ENCODE measurements at places on chromosomes 16 and 17.

DNA sequence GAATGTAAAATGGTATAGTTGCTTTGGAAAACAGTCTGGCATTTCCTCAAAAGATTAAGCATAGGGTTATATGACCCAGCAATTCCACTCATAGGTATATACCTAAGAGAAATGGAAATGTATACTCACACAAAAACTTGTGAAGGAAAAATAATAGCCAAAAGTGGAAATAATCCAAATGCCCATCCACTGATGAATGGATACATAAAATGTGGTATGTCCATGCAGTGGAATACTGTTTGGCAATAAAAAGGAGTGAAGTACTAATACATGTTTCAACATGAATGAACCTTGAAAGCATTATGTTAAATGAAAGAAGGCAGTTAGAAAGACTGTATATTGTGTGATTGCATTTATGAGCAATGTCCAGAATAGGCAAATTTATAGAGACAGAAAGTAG is 25.1 kb downstream of the NUP93 start:
- DNase-seq = no peak

DNA sequence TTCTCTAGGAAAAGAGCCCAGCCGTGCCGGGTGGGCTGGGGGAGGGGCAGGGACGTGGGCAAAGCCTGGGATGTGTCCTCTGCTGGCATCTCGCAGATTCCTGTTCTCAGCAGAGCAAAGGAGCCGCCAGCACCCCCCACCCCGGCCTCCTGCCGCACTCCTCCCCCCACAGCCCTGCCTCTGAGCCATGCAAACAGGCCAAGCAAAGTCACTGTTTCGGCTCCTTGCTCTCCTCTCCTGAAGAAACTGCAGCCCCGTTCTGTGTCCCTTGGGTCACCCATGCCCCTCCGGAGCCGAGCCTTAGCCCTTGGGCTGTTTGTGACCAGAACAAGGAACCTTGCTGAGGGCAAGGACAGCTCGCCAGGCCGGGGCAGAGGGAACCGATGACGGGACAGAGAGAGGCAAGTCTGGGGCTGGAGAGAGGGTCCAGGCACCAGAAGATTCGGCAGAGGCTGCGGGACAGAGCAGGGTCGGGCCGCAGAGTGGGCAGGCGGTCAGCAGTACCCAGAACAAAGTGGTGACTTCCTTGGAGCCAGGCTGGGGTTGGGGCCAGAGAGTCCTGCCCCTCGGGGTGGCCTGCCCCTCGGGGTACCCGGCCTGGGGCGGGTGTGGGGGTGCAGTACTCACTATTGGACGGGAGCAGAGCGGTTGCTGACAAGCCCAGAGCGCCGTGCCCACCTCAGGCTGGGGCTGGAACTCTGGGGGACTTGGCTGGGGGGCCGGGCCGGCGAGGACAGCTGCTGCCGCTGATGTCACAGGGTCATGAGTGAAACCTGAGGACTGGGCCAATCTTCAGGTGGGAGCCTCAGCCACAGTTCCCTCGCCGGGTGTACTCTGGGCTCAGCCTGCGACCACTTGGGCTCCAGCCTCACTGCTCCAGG is 9.2 kb upstream of the PRR29 start:
- DNase-seq = no peak

- no peak for DNase-seq
Observed at GRCh38 chr17:68733241-68734176, 132.3 kb upstream of the FAM20A start.

DNA sequence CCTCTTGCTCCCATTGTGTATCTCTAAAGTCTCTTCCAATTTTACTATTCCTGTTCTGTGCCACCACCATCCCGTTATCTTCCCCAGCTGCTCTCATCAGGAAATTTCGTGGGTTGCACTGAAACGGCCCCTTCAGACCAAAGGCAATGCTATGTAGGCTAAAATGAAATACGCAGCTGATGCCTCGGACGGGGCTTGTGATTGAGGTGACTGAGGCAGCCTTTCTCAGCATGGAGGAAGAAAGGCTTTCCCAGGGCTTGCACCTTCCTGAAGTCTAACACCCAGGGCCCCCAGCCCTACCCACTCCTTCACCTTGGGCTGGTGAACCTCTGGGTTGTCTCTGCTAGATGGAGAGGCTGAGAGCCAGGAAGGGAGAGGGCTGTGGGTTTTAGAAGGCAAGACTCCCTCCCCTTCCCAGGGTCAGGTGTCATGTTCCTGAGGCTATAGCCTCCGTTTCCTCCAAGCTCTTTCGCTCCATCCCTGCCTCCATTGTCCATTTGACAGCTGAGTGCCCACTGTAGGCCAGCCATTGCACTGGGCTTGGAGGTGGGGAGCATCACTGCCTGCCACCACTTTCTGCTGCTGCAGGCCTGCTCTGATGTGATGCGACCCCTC is 7.8 kb downstream of the CCDC200 start:
- no peak for DNase-seq

GRCh38 chr17:15942207-15942833 is 2.6 kb upstream of the ADORA2B start:
- DNase-seq = no peak

GRCh38 chr17:81367171-81367570 is 28.1 kb upstream of the BAHCC1 start:
- no peak for DNase-seq

- DNase-seq = no peak
Observed at GRCh38 chr16:13560151-13560550, 359.8 kb upstream of the ERCC4 start.

- no peak for DNase-seq
Observed at GRCh38 chr16:11530171-11530940, 56.4 kb downstream of the LITAF start.

GRCh38 chr16:20049831-20050230 is 23.9 kb downstream of the GPR139 start:
- DNase-seq = no peak

GRCh38 chr16:50437769-50438437 is 69.1 kb upstream of the BRD7 start:
- no peak for DNase-seq

DNA sequence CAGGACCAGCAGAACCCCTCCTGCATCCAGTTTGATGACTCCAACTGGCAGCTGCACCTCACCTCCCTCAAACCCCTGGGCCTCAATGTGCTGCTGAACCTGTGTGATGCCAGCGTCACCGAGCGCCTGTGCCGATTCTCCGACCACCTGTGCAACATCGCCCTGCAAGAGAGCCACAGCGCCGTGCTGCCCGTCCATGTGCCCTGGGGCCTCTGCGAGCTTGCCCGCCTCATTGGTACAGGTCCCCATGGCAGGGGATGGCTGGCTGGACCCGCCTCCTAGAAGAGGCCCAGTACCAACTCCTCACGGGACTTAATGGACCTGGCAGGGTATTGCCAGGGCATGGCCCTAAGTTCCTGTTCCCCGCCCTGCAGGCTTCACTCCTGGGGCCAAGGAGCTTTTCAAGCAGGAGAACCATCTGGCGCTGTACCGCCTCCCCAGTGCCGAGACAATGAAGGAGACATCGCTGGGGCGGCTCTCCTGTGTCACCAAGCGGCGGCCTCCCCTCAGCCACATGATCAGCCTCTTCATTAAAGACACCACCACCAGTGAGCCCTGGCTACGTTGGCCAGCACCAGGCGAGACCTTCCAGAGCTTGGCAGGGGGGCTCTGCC is 22.7 kb downstream of the CASKIN2 start:
- DNase-seq = no peak

DNA sequence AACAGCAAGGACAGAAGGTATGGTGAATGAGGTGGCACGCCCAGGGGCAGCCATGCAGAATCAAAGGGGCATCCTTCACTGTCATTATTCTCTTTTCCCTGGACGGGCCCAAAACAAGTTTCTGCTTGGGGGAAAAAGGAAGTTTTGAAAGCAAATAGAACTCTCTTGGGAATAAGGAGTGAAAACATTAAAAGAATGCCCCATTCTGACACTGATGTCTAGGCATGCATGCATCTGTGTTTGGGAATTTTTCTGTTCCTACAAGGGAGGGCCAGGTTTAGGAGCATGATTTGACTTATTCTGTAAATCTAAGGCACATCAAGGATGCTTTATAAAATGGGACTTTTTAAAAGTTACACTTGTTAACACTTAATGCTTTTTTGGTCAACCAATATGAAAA is 34.3 kb upstream of the SLC12A3 start:
- DNase-seq = no peak

- no peak for DNase-seq
Observed at GRCh38 chr16:48373258-48374029, 11.8 kb downstream of the SIAH1 start.

GRCh38 chr17:67441052-67441895 is 64.2 kb downstream of the PITPNC1 start:
- DNase-seq = peak; percentile 28

DNA sequence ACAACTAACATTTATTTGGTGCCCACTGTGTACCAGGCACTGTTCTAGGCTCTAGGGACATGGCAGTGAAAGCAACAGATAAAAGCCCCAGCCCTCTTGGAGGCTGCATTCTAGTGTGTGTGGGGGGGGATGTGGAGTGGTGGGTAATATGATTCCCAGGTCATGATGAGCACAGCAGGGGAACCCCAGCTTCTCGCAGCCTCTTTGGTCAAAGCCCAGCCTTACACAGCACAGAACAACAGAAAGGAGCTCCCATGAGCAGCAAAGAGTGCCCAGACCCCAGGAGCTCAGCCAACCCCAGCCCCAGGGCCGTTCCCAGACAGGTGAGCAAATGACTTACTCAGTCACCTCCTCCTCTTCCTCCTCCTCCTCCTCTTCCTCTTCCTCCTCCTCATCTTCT is 21.9 kb downstream of the CNGB1 start:
- DNase-seq = no peak

DNA sequence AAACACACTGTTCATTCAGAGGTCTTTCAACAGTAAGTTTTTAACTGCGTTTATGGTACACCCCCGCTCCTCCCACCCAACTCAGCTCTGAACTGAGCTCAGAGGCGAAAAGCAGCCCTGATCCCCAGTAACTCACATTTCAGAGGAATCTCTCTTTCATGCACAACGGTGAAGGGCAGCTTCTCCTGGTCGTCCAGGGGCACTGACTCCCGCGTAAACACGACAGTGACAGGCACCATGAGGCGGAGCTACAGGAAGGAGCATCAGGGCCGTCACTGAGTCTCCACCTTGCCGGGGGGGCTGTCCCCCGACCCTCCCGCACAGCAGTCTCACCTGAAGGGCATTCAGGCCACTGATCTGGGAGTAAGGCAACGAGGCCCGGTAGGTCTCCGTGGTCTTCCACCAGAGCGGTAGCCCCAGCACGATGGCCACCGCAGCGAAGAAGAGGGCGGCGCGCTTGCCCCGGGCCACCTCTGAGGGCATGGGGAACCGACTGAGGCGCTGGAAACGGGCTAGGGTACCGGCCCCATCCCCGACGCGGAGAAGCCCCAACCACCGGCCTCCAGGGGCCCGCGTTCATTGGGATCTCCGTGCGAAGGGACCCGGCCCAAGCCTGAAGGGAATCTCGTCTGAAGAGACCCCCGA is 486 bp downstream of the PIGS start:
- no peak for DNase-seq

DNA sequence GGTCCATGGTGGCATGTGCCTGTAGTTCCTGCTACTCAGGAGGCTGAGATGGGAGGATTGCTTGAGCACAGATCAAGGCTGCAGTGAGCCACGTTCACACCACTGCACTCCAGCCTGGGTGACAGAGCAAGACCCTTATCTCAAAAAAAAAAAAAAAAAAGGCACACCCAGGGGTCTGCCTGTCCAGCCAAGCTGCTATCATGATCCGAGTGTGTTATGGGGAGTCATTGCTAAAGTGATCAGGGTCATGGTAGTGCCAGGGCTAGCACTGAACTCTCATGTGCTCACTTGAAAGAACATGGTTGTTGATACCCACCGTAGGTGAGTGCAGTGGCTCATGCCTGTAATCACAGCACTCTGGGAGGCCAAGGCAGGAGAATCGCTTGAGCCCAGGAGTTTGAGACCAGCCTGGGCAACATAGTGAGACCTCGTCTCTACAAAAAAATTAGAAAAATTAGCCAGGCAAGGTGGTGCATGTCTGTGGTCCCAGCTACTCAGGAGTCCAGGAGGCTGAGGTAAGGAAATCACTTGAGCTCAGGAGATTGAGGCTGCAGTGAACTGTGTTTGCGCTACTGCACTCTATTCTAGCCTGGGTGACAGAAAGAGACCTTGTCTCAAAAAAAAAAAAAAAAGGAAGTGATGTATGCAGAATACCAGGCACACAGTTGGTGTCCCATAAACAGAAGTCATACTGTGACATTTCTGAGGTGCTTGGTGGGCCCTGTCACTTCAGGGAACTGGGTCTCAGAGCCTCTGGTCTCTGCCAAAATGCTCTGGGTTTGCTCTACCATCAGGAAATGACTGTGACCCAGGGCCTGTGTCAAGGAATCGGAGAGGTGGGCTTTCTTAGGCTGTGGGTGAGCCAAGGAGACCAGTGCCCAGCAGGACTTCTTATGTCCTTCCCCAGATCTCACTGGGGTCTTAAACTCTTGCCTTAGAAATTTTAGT is 2.2 kb downstream of the PRM1 start:
- DNase-seq = no peak

GRCh38 chr16:48499923-48500381 is 110.0 kb downstream of the N4BP1 start:
- no peak for DNase-seq

- DNase-seq = no peak
Observed at GRCh38 chr17:16512011-16512410, 20.0 kb upstream of the LRRC75A start.

- no peak for DNase-seq
Observed at GRCh38 chr17:39090400-39090799, 61.0 kb downstream of the PLXDC1 start.

DNA sequence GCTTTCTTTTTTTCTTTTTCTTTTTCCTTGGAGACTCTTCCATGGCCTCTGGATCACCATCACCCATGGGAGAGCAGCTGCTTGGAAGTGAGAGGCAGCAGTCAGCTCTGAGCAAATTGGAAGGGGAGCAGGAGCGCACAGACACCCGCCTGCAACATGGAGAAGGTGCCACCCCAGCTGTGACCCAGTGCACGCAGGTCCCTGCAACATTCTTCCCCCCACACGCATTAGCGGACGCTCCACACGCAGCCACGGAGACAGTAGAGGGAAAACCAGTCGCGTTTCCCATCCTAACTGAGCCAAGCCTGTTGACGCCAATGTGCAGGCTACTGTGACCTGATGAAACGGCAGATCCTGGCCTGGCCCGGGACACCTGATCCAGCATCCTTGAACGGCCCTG is 20.4 kb upstream of the CYTH1 start:
- no peak for DNase-seq

DNA sequence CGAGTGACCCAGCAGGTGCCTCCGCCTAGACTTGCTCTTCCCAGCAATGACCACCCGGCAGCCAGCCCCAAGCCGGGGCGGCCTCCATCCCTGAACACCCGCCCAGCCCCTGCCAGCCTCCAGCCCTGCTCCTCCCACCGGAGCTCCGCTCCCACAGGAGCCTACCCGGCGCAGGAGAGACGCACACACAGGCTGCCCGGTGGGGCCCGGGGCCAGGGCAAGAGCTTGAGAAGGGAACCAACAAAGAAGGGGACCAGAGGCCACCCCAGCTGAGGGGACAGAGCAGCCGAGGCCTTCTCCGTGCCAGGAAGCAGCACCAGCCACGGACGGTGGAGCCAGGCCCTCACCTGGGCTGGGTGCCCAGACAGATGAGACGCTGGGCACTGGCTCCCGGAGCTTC is 13.8 kb downstream of the PKD1 start:
- no peak for DNase-seq

GRCh38 chr16:73125850-73126524 is 78.1 kb upstream of the ZFHX3 start:
- DNase-seq = no peak

All from stimulated activated CD4-positive, alpha-beta T cell treated with anti-CD3 and anti-CD28 coated beads, TNF-alpha, amount 100 ng/mL, for 1 hour (primary cell).